ENCODE measurements at places on chromosomes 4 and X.

DNA sequence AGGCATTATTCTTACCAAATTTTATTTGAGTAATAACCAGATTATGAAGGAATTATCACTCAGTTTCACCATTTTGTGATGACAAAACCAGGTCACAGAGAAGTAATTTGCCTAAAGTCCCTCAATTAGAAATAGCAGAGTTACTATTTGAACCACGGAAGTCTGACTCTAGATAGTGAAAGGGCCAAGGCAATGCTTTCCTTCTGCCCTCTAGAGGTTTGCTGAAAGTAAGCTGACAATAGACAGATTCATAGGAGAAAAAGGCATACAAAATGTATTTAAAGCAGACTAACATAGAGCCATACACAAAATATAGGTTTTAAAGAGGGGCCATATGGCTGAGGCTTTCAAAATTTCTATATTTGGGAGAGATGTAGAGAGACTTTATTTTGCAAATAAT, 43.1 kb downstream of the CXXC4 start:
- no peak for DNase-seq

GRCh38 chr4:76571274-76571673, 136.2 kb downstream of the SHROOM3 start:
- peak; percentile 80 for DNase-seq

GRCh38 chr4:148634476-148634875, 192.3 kb upstream of the NR3C2 start:
- DNase-seq: no peak

- DNase-seq: no peak
Observed at GRCh38 chr4:68810919-68811318, 4.9 kb upstream of the UGT2B10 start.

DNA sequence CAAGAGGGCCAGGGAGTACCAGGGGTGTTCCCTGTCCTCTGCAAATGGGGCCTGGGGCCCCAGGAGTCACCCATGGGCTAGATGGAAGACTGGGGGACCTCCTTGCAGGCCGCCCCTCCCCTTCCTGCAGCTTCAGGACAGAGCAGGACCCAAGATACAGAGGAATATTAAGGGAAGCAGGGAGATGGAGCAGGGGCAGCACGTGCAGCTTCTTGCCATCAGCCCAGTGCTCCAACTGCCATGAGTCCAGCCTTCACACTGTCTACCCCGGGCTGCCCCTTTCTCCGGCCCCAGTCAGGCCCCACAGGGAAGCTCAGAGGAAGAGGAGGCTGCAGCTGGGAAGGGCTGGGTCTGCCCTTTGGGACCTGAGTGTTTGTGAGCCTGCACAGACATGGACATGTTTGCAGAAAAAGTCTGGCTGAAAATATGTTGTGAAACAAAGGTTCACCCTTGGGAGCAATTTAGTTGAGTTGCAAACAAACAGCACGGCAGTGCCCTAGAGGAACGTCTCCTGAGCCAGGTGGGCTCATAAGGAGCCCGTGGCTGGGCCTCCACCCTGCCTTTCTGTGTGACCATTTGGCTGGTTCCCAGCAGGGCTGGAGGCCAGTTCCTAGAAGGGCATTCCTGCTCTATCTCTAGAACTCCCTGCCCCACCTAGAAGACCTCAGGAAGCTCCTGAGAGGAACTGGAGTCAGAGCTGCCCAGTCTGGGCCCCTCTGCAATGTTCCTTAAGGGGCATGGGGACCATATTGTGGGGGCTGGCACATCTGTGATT, 8.9 kb downstream of the FATE1 start:
- no peak for DNase-seq

DNA sequence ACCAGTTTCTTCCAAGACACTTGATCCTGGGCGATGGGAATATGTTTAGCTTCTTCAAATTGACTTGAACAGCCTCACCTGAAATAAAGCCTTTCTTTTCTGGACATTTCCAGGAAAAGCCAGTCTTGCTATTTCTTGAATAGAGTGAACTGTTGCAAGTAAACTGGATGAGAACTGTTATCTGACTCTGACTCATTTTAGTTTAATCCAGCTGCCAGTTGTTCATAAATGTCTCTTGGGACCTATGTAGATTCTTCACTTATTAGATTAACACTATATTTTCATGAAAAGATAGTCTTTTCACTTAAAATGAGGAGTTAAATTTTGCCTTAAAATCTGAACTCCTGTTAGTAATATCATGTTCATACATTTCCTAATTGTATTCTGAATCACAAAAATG, 615.4 kb upstream of the GALNT7 start:
- DNase-seq: no peak

DNA sequence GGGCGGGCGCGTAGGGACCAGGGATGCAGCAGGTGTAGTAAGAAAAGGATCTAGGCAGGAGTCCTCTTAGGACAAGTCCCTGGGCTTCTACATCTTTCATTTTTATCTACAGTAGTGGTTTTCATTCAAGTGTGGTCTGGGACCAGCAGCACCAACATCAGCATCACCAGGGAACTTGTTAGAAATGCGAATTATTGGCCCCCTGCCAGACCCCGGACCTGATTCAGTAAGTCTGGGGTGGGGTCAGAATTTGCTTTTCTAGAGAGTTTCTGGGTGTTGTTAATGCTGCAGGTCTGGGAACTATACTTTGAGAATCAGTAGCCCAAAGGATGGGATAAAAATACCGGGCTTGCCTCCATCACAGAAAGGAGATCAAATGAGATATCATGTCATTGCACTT, 1.3 kb upstream of the PCYT1B start:
- DNase-seq: no peak

DNA sequence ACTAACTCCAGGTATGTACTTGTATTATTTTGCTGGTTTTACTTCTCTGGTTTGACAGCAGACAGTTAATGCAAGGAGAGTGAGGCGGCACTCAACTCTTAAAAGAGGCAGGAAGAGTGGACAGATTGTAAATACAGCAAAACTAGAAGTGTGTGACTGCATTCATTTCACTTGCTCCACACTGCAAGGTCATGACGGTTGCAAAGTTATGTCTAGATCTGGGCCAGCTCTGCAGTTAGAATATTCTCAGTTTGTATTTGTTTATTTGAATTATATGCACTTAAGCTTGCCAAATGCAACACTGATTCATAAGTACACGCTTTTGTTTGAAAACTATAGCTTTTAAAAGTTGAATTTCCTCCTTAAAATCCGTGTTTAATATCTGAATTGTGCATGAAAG, 148.9 kb downstream of the STIM2 start:
- DNase-seq: no peak

DNA sequence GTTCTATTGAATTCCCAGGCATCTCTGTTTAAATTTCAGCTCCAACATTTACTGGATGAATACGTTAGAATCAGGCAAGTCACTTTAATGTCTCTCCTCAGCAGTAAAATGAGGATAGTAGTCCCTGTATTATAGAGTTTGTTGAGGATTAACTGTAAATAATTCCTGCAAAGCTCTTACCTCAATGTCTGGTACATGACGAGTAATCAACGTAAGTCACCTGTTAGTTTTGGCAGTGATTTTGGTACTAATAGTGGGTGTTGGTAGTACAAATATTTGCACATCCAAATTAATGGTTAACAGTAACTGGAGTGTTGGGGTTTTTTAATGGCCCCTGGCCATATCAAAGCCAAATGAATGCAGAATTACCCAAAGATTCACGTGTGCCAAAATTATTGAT, 189.8 kb upstream of the GALNT7 start:
- DNase-seq: peak; percentile 24

DNA sequence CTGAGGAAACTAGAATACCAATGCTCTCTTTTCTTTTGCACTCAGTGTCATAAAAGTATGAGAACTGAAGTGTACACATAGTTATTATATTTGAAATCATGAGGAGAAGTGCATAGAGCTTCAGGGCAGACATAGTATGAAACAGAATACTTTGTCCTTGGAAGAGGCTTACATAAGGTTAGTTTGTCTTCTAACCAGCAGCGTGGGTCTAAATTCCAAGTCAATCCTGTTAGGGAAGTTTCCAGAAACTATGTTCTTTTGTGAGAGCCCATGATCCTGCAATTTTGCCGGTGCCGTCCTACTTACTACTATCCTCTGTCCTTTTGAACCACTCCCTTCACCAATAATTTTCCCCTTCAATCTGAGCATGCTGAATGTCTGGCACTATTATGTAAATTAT, 156.2 kb downstream of the PABPC4L start:
- DNase-seq: no peak

GRCh38 chr4:74653331-74654229, 140.7 kb downstream of the BTC start:
- no peak for DNase-seq

- no peak for DNase-seq
Observed at GRCh38 chrX:107818900-107819521, 6.7 kb upstream of the MID2 start.

DNA sequence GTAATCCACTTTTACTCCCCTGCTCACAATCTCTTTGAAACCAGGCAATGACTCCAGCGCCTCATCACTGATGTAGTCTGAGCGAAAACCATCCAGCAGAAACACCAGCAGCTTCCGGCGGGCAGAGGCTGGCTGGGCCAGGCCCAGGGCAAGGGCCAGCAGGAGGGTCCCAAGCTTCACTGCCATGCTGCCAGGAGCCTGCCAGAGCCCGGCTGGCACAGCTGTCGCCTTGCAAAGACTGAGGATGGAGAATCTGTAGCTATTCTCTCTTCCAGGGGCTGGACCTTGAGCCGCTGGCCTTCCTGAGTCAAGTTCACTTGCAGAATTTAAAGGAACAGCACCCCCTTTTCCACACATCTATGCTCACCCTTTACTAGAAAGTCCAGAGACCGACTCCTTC, at the start of gene ENPP6:
ENPP6 (minus strand) TSS at position 240 of the 400 bp plus-strand sequence; CDS start at position 186, 54 bp downstream.
- no peak for DNase-seq

DNA sequence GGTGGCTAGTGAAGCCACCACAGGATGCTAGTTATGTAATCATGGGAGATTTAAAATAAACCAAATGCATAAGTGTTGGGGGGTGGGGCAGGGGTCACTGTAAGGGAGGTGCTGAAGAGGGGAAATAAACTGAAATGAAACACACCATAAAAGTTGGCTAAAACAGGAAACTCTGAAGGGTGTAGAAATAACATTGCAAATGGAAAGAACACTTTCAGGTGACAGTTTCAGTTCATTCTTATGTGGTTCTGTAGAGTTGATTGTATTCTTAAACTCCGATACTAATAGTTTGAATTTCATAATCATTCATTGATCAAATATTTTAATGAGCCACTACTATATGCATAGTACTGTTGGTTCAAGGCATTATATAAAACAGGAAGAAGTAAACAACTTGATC, 80.1 kb downstream of the HDAC8 start:
- no peak for DNase-seq

DNA sequence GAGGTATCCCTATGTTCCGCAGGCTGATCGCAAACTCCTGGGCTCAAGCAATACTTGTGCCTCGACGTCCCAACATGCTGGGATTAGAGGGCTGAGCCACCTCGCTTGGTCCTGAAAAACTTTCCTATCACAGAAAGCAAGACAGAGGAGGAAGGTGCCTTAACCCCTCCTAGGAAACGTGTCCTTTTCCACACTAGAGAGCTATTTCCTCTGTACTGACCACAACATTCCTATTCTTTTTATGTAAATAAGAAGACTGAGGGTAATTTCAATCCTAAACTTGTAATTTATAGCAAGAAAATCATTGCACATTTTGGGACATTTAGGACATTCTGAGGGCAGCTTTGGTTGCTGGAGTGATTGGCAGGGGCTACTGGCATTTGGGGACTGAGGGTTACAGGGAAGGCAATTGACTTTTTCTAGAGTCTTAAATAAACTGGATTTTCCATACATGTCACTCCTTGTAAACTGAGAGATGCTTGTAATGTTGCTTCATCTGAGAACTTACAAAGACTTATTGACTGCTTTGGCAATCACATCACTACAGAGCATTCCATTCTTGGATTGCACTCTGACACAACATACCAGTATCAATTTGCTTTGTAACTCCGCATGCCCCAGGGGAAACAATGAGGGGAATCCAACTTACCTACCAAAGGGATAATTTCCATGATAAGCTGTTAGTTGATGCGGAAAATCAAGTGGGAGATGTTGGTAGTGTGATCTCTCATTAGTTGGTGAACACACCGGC, 15.6 kb downstream of the XAGE3 start:
- DNase-seq: no peak

DNA sequence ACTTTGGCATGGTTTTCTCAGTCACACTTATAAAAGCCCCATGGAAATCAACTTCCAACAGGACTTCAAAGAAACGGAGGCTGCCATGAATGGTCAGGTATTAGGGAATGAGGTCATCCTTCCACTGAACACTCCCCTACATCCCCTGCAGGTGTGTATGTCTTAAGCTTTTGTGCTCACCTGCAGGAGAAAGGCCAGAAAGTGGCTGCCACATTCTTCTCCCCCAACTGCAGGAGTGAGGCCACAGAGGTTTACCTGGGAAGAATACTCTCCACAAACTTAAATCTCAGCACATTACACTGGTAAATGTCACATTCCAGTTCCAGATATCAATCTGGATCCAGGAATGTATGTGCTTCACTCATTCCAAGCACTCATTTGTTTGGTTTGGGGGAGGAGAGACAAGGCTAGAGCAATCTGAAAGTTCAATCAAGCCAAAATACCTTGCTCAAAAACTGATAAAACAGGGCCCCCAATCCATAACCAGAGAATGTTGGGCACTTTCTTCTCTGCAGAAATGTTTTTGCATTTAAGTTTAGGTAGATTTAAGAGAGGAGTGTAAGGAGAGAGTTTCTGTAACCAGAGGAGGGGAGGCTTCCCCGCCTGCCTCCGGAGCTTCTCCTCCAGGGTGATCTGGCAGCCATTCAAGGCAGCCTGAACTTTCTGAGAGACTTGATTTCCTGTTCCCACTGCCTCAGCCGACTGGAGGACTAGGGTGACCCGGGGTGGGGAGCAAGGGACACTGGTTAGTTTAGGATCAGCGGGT, 15.4 kb downstream of the FAM9C start:
- DNase-seq: no peak

- no peak for DNase-seq
Observed at GRCh38 chr4:185190306-185190856, 13.4 kb downstream of the CFAP97 start.

- no peak for DNase-seq
Observed at GRCh38 chr4:16133406-16133805, 49.6 kb upstream of the PROM1 start.

- DNase-seq: no peak
Observed at GRCh38 chr4:57191523-57192034, 81.4 kb upstream of the IGFBP7 start.

- DNase-seq: no peak
Observed at GRCh38 chr4:87118826-87119225, 101.6 kb downstream of the KLHL8 start.

- DNase-seq: no peak
Observed at GRCh38 chrX:12563121-12563520, 228.1 kb upstream of the PRPS2 start.

DNA sequence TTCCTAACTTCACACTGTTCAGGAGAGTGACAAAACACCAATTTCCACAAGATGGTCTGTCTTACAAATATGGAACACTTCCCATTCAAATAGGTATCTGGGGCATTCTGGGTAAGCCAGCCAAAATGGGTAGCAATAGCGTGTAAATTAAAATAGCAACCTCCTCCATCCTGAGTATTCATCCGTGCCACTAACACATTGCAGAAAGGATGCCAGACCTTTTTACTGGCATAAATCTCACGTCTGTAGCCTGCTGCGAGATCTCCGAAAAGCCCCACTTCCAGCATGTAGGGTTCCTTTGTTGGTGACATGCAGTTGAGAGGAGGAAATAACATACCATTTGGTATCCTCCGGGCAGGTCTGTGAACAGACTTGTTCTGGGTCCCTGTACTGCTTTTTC, 52.7 kb upstream of the RAI2 start:
- no peak for DNase-seq

Measured in NCI-H774 (cell line).